ENCODE measurements at places on chromosomes 7 and 10. TPM values are rescaled to one million over a fixed set of nuclear protein-coding genes. Genes with fewer than 3 reads are reported as not detected.

GRCh38 chr7:121966935-121967332 lies 94.0 kb downstream of the PTPRZ1 start:
- no peak for DNase-seq

- DNase-seq = no peak
Observed at GRCh38 chr7:2172311-2173188, 60.2 kb downstream of the MAD1L1 start.

DNA sequence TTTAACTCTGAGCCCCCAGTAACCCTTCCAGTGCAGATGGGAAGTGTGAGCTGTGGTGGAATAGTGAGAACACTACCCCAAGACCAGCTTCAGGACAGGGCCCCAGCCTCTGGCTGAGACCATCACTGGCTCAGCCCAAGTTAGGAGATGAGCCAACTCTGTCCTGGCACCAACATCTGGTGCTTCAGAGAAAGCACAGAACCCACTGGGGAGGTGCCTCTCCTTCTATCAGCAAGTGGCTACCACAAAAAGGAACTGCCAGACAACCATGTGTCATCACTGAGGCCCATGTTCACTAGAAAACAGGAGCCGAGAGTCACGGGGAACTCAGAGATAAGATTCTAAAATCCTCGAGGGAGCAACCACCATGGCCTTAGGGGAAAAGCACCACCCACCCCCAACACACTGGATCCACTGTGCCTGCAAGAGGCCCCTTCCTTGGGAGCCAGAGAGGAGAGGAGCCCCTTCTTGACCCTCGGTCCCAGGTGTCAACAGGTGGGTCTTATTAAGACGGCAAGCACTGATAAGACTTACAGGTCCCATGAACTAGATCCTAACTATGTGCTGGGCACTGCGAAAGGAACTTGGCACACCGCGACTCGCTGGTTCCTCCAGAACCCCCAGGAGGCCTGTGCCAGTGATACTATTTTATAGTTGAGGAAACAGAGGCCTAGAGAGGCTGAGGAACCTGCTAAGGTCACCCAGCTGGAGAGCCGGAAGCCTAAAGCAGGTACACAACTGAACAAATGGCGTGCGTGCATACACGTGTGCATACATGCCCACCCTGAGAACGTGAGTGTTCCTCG lies 102.7 kb downstream of the FAM53B start:
- DNase-seq = peak; percentile 80

GRCh38 chr7:83413831-83414230 lies 235.1 kb downstream of the SEMA3E start:
- DNase-seq = no peak

DNA sequence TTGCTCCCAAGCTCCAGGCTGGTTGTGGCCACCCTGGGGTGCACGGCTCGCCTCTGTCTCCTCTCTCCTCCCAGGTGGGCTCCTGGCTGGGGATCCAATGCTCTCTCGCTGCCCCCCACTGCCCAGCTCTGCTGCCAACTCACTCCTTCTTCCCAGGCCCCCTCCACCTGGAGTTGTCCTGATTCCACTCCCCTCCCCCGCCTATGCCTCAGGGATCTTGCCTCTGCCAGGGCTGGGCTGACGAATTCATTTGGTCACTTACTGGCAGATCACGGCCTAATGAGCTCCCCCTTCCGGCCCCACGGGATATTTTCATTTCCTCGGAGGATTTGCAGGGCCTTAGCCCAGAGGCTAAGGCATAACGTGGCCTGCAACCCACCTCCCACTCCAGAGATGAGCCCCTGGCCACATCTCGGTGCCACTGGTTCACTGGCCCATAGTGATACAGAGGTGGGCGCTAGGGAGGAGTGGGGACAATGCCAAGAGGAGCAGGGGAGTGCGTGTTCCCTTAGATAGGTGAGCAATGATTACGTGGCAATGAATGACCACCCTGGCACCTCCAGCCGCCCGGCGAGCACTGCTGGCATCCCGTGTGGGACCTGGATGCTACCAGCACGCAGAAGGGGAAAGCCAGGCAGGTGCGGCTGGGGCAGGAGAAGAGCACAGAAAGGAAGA lies 344.6 kb upstream of the SHH start:
- no peak for DNase-seq

DNA sequence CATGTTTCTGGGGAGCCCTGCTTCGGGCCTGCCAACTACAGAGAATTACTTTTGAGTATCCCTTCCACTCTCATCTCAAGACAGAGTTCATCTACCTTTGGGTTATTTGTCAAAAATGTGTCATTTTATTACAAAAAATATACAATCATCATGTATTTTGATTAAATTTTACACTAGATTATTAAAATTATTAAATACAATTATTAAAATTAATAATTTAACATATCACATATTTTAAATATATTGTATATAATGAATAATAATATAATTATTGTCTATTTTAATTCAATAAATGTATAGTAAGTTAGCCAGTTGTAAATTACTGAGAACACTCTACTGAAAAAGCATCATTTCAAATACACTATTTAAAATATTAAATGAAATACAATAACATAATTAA lies 50.9 kb downstream of the FIGNL1 start:
- DNase-seq = no peak

- no peak for DNase-seq
Observed at GRCh38 chr7:85529831-85530230, 343.0 kb upstream of the SEMA3D start.

DNA sequence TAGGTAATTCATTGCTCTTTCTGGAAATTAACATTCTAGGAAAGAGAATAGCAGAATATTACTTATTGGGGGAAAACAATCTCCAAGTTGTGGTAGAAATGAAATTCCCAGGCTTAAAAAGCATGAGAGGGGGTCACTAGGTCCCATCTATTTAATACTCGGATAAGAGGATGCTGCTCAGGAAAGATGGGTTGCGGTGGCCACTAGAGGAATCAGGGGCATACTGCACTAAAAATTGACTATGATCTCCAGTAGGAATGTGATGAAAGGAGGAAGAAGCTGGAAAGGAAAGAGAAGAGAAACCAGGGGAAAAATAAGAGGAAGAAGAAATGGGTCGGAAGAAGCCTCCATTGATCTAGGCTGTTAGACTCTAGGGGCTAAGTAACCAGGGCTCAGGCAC lies 192.8 kb downstream of the GPAM start:
- no peak for DNase-seq

DNA sequence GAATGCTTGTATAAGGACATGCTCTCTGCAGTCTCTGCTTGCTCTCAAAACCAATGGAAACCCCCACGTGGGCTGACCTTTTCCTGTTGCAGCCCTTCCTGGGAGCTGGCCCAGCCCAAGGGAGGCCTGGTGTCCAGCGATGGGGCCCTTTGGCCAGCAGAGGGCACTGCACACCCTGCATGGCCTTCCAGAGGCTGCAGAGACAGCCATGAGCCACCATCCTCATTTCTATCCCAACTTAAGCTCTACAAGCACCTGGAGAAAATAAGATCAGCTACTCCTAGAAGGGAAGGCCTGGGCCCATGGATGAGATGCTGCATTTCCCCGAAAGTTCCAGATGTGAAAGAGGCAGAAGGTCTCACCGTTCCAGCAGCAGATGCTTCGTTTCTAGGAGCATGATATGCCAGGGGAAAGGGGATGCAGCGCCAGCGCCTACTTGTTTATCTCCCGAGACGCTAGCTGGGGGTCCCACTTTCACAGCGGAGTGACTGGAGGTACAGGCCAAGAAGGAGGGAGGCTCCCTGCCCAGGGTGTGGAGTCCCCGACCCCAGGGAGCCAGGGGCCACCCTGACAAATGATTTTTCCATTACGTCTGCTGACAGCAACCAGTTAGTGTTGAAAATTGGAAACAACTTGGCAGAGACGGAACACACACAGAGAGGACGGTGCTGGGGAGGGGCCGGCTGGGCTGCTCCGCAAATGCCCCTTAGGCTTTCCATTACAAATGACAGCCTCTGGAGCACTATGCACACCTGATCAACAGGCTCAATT lies 106.4 kb downstream of the ZRANB1 start:
- peak; percentile 95 for DNase-seq

- DNase-seq = no peak
Observed at GRCh38 chr7:99129001-99129400, 14.9 kb downstream of the SMURF1 start.

- DNase-seq = no peak
Observed at GRCh38 chr7:135659159-135659846, 3.0 kb upstream of the STMP1 start.

- DNase-seq = no peak
Observed at GRCh38 chr10:86443069-86443468, 76.5 kb upstream of the GRID1 start.

- no peak for DNase-seq
Observed at GRCh38 chr10:104894681-104895080, 253.6 kb downstream of the SORCS3 start.

CPVL gene
- total RNA-seq = 14.4 TPM

COL1A2 gene
- 127 TPM for total RNA-seq

HOXA4 gene
- 2.2 TPM for total RNA-seq

SCIN gene
- total RNA-seq = 0.35 TPM

ZMIZ1 gene
- total RNA-seq = 83.1 TPM

ZNF365 gene
- total RNA-seq = 4.0 TPM

CPA2 gene
- 0.67 TPM for total RNA-seq

ACTR3C gene
- total RNA-seq = 5.6 TPM

XRCC2 gene
- total RNA-seq = 0.22 TPM

RNLS gene
- 20.8 TPM for total RNA-seq

GDF2 gene
- total RNA-seq = 0.17 TPM

LIPN gene
- total RNA-seq = 0.26 TPM

EBLN1 gene
- not detected for total RNA-seq

PNPLA8 gene
- total RNA-seq = 37.4 TPM
